Amniotic stem cell (primary cell): ENCODE measurements at places on chromosomes 5 and 9.

GRCh38 chr5:103271570-103272289, 13.2 kb downstream of the MACIR start:
- no peak for DNase-seq

GRCh38 chr9:109496218-109496617, 1.9 kb downstream of the PTPN3 start:
- DNase-seq = no peak

DNA sequence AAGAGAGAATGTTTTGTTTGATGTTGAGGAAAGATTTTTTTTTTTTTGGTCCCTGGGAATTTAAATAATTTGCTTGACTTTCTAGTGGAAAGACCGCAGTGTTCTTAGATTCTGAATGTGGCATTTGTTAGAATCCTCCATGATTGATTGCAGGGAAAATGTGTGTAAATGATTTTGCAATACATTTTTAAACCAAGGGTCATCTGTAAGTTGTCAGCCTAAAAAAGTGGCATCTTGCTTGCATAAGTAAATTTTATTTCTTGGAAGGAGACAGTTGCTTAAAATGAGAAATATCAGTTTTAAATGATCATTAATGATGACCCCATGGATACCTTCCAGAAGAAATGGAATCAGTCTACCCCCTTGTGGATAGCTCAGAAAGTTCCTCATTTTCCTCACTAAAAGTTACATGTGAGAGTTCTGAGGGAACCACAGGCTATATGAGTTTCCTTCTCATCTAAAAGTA, 105.1 kb upstream of the SLC25A48 start:
- DNase-seq = no peak

DNA sequence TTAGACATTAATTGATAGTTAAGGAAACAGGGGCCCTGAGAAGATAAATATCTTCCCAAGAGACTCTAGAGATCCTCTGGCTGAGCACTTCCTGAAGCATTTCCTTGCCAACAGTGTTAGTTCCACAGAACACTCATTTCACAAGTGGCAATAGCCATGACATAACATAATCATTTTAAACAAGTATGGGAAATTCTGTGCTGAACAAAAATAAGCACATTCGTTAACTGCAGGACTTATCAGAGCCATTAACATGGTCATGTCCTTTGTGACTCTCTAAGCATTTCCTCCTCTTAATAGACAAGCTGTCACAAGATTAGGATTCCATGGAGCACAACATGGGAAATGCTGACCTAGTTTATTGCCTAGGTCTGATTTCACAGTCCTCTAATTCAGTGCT, 184.9 kb downstream of the SNX18 start:
- DNase-seq = no peak

DNA sequence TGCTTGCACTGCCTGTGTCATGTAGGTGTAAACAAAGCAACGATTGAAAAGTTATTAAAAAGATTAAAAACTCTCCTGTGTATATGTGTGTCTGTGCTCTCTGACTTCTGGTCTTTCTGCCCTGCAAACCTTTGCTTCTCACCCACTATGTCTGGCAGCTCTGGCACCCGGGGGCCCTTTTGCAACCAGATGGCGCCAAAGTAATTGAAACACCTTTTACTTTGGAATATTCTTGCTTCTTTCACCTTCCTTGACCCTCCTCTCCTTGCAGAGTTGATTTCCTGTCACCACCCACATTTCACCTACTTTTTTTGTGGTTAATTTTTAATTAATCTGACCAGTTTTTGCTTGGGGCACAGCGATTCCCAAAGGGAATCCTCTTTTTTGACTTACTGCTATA, 275.5 kb downstream of the ARHGEF28 start:
- DNase-seq = no peak

DNA sequence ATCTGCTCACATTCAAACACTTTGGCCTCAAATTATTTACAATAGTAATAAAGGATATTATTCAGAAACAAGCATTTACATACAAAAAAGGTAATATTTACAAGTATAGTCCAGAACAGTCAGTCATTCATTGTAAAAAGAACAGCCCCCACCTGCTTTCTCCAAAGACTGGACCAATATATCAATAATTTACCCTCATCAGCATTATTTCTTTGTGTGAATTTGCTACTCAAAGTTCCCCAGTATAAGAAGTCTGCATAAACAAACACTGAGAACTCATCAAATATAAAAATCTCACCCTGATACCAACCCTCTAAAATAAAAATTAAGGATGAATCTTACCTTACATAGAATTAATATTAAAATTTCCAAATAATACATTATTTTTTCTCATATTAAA, 267.8 kb upstream of the POU5F2 start:
- no peak for DNase-seq

DNA sequence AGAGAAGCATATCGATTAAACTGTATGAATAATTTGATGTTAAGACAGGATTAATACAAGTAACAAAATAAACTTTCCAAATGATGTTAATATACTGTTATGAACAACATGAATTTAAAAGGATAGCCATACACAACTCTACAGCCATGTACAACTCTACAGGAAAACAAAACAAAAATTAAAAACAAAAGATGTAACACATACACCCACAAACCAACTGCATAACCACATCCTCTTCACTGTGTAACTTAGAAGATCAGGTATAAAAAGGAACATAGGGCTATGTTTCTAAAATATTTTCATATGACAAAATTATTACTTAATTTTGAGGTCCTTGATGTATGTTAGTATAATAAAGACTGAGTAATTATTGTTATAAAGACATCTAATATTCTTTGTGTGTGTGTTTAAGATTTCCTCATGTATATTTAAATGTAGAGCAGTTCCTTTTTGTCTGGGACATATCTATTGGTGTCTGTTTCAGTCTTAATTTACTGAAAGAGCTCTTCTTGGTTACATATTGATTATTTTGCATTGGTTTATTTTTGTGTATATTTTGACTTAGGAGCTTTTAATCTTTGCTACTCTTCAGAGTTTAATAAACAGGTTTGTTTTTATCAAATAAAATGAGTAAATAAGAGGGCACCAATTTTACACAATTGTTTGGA, 966.8 kb upstream of the CTNND2 start:
- DNase-seq = no peak

GRCh38 chr5:74401281-74401945, 239.1 kb downstream of the ENC1 start:
- no peak for DNase-seq

DNA sequence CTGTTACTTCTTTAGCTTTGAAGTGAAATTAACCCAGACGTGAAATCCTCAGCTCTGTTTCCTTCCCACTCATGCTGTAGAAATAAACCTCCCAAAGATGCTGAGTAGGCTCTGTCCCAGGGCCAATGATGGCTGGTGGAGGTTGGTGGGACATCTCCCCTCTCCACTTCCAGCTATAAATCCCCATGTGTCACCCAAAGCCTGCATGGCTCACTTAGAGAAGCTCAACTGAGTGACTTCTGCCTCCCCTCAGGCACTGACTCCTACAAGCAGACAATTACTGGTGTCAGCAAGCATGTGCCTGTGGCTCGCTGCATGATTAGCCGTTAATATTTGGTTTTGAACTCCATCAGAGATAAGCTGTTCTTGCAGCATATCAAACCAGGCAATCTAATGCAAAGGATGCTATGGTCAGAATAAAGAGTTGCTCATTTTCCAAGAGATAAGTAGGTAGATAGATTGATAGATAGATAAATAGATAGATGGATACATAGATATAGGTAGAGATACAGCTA, 569.5 kb upstream of the WWC1 start:
- no peak for DNase-seq

- DNase-seq = no peak
Observed at GRCh38 chr5:143929486-143929885, 117.5 kb downstream of the HMHB1 start.

GRCh38 chr5:4313138-4313537, 717.5 kb downstream of the IRX1 start:
- DNase-seq = no peak

GRCh38 chr5:118126159-118126558, 862.2 kb downstream of the DTWD2 start:
- DNase-seq = no peak

- no peak for DNase-seq
Observed at GRCh38 chr9:14323985-14324650, 10.2 kb upstream of the NFIB start.

- no peak for DNase-seq
Observed at GRCh38 chr5:93821891-93822415, 80.6 kb upstream of the POU5F2 start.

DNA sequence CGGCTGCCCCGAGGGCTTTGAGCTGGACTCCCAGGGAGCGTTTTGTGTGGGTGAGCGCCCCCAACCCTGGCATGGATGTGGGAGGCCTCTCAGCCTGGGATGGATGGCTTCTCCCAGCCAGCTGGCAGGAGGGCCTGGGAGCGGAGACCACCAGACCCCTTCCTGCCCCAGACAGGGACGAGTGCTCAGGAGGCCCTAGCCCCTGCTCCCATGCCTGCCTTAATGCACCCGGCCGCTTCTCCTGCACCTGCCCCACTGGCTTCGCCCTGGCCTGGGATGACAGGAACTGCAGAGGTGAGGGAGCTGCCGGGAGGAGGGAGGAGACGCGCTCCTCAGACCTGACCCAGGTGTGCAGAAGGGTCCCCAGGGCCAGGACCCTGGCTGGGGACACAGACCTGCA, 17.4 kb upstream of the ASS1 start:
- no peak for DNase-seq

- DNase-seq = peak; percentile 35
Observed at GRCh38 chr9:83937861-83938455, 16.7 kb upstream of the KIF27 start.

GRCh38 chr5:150175536-150175935, 9.0 kb downstream of the CDX1 start:
- no peak for DNase-seq

DNA sequence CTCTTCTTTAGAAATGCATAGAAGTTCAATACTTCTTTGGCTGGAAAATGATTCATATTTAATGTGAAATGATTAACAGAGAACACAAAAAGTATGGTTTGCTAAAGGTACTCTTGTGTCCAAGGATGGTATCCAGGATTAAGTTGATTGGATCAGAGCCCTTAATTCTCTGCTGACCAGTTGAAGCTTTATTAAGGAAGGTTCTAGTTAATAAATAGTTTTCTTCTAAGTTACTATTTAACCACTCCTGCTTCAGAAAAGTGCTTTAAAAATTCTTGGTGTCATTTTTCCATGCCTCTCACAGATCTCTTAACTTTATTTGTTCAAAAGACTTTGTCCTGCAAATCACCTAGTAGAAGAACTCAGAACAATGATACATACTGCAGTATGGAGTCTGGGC, 134.3 kb downstream of the MEF2C start:
- DNase-seq = no peak

GRCh38 chr5:72518001-72518683, 10.9 kb upstream of the ZNF366 start:
- DNase-seq = no peak

- DNase-seq = no peak
Observed at GRCh38 chr5:146852089-146852488, 26.5 kb downstream of the PPP2R2B start.

GRCh38 chr5:32565145-32565544, 20.2 kb upstream of the SUB1 start:
- DNase-seq = no peak

- no peak for DNase-seq
Observed at GRCh38 chr9:127102788-127103187, 19.6 kb downstream of the ANGPTL2 start.

- DNase-seq = no peak
Observed at GRCh38 chr9:113590991-113591898, 127.7 kb downstream of the RGS3 start.

DNA sequence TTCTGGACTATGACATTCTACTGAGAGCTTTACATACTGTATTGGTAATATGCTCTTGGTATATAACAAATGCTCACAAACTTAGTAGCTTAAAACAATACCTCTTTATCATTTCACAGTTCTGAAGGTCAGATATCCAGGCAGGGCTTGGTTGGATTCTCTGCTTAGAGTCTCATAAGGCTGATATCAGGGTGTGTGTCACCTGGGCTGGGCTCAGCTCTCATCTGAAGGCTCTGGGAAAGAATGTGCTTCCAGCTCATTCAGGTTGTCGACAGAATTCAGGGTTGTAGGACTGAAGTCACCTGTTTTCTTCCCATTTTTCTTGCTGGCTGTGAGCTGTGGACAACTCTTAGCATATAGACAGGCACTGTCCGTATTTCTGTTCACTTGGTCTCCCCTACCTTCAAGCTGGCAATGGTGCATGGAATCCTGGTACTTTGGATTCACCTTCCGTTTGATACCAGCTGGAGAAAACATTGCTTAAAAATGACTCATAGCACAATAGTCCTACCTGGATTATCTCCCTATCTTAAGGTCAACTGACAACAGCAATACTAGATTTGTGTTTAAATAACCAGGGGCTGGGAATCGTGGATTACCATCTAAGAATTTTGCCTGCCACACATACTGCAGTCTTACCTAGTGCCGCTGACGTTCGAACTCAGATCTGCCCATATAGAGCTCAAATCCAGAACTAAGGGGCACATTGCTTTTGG, 69.2 kb downstream of the RCL1 start:
- no peak for DNase-seq

GRCh38 chr9:27088981-27089380, 20.0 kb upstream of the TEK start:
- no peak for DNase-seq
